ENCODE measurements at places on chromosomes 2 and 18.

GRCh38 chr2:70978341-70979179 lies at the start of gene ANKRD53:
Gene ANKRD53 (plus strand): TSS chr2:70978630. CDS start chr2:70978646, 16 bp downstream.
- no peak for DNase-seq

DNA sequence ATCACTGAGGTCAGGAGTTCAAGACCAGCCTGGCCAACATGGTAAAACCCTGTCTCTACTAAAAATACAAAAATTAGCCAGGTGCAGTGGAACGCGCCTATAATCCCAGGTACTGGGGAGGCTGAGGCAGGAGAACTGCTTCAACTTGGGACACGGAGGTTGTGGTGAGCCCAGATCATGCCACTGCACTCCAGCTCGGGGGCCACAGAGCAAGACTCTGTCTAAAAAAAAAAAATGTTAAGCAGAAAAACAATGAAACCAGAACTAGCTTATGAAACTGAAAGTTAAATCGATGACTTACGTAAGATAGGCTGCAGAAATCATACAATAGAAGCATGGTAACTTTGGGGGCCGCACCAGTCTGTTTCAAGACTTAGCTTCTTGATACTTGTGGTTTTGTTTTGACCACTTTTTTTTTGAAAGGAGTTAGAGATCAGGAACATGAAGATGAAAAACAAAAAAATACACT lies 6.2 kb upstream of the GPR155 start:
- peak; percentile 51 for DNase-seq

DNA sequence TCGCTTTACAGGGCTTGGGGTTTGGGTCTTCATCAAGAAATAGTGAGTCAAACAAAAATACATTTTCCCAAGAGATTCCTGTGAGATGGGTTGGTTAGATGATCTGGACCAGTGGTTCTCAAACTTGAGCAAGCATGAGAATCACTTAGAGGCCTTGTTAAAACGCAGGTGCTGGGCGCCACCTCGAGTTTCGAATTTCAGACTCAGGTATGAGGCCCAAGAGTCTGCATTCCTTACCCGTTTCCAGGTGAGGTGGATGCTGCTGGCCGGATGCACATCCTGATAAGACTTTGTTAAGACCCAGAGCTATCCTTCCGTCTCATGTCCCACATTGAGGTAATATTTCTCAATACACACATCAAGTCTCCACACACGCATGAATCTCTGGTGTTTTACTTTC lies 707.8 kb upstream of the SALL3 start:
- no peak for DNase-seq

DNA sequence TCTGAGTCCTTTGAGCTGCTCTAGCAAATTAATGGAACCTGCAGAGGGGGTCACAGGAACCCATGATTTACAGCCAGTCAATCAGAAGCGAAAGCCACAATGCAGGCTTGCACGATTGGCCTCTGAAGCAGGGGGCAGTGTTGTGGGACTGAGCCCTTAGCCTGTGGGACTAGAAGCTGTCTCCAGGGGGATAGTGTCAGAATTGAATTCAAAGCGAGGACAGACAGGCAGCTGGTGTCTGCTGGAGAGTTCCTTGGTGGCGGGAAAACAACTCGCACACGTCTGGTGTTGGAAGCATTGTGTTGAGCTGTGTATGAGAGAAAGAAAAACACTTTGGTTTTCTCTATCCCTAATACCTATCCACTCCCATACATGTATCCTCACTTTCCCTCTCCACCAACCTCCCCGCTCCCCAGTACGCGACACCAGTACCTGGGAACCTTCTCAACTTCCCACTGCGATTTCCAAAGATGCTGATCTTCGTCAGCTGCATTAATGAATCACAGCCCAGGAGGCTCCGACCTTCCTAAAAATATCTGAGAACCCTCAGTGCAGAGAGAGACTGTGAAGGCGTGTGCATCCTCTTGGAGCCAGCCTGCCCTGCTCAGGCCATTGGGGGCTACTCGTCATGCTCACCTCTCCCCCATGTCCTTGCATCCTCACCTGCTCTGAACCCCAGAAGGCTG lies 88.2 kb downstream of the HS1BP3 start:
- no peak for DNase-seq
